Osteocyte (in vitro differentiated cells): ENCODE measurements at places on chromosomes 11 and 22. TPM values are rescaled to one million over a fixed set of nuclear protein-coding genes. Genes with fewer than 3 reads are reported as not detected.
A peak's percentile ranks its signal among the peaks of the same experiment; 100 is the strongest.

DNA sequence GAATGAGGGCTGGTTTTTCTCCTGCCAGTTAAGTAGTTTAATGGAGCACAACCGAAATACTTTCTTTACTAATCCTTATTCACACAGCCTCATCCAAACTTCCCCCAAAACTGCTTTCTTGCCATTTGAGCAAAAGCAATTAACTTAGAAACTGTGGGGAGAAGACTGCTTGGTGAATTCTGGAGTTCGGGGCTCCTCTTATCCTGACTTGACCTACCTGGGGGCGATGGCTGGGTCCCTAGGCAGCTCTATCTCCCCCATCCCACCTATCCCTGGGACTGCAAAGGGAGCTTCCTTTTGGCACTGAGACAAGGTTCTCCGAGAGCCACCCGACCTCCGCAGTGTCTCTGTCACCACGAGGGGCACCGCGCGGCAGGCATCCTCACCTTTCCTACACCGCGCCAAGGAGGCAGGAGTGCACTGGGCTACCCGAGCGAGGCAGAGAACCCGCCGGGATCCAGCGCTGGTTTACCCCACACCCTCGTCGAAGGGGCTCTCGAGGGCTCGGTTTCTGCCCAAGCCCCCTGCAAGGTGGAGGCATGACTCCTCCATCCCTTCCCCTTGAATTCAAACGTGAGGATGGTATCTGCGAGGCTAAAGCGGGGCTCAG is 759 bp downstream of the DESI1 start:
- H3K4me1 ChIP-seq: peaks cover 28% of the 10 kb centered on the region
- peak overlapping the region; percentile 88 for H3K27ac ChIP-seq
- peak overlapping the region; percentile 90 for H3K4me3 ChIP-seq
- no peaks in the 10 kb centered on the region for H3K27me3 ChIP-seq

GRCh38 chr11:121714351-121714750 is 261.6 kb upstream of the SORL1-AS1 start:
- no peak overlapping the region for H3K27ac ChIP-seq
- no peak for DNase-seq
- H3K27me3 ChIP-seq: no peaks in the 10 kb centered on the region
- H3K4me1 ChIP-seq: no peaks in the 10 kb centered on the region

- no peaks in the 10 kb centered on the region for H3K36me3 ChIP-seq
- DNase-seq: no peak
- H3K4me1 ChIP-seq: peaks cover 11% of the 10 kb centered on the region
- H3K4me3 ChIP-seq: no peak overlapping the region
These were observed 15.2 kb downstream of the PIM3 start for GRCh38 chr22:49975543-49976389.

- peaks cover 24% of the 10 kb centered on the region for H3K36me3 ChIP-seq
- H3K27me3 ChIP-seq: no peaks in the 10 kb centered on the region
- no peak for DNase-seq
- H3K4me3 ChIP-seq: no peak overlapping the region
- peak overlapping the region; percentile 36 for H3K27ac ChIP-seq
- H3K4me1 ChIP-seq: peaks cover 27% of the 10 kb centered on the region
These were observed 5.8 kb downstream of the ARL14EP start for GRCh38 chr11:30328681-30329080.

DNA sequence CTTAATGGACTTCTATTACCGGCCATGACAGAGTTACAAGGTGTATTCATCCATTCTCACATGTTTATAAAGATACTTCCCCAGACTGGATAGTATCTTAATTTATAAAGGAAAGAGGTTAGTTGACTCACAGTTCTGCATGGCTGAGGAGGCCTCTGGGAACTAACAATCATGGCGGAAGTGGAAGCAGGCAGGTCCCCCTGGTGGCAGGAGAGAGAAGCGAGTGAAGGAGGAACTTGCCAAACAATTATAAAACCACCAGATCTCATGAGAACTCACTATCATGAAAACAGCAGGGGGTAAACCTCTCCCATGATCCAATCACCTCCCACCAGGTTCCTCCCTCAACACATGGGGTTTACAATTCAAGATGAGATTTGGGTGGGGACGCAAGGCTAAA is 170.0 kb upstream of the PDGFD start:
- H3K27ac ChIP-seq: no peak overlapping the region
- H3K36me3 ChIP-seq: no peaks in the 10 kb centered on the region
- H3K4me3 ChIP-seq: no peak overlapping the region
- no peaks in the 10 kb centered on the region for H3K27me3 ChIP-seq
- DNase-seq: no peak

GRCh38 chr22:24176630-24177029 is 4.7 kb upstream of the SUSD2 start:
- no peak overlapping the region for H3K27ac ChIP-seq
- H3K4me3 ChIP-seq: no peak overlapping the region
- no peaks in the 10 kb centered on the region for H3K27me3 ChIP-seq
- DNase-seq: no peak

DNA sequence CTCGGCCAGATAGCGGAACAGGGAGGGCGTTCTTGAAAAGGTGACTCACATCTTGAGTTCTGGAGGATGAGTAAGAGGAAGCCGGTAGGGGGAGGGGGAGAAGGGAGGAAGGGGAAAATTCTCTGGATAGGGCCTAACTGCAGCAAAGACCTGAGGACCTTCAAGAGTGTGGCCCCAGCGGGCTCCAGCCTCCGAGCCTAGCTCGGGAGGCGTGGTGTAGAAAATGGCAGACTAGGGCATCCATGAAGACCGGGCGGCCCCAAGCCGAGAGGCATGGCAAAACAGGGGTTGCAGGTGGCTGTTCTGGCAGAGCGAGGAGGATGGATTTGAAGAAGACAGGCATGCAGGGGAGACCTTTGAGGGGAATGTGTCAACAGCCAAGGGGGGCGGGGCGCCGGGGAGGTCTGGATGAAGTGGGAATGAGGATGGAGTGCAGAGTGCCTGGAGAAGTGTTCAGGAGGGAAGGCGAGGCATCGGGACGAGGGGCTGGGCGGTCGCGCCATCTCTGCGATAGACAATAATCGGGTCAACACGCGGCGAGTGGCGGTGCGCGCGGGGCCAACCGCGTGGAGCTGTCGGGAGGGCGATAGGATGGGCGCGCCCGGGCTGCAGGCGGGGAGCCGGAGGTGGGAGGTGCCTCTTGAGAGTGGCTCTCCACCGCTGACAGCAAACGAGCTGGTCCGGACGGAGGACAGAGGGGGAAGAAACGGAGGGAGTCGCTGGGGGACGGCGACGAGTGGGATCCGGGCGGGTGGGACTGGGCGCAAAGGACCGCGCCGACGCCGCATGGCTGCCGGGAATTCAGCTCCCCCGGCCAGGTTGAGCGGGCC is 40.0 kb upstream of the CREB3L1 start:
- peak overlapping the region; percentile 75 for H3K4me3 ChIP-seq
- peak overlapping the region; percentile 55 for H3K27ac ChIP-seq

GRCh38 chr11:73612601-73613140 is 14.8 kb upstream of the FAM168A start:
- peaks cover 2% of the 10 kb centered on the region for H3K36me3 ChIP-seq
- H3K4me3 ChIP-seq: no peak overlapping the region
- no peak for DNase-seq
- H3K4me1 ChIP-seq: no peaks in the 10 kb centered on the region

GRCh38 chr11:7353100-7353499 is 101.4 kb downstream of the SYT9 start:
- DNase-seq: no peak
- H3K27me3 ChIP-seq: no peaks in the 10 kb centered on the region
- no peaks in the 10 kb centered on the region for H3K4me1 ChIP-seq
- H3K36me3 ChIP-seq: no peaks in the 10 kb centered on the region
- H3K27ac ChIP-seq: no peak overlapping the region

- no peaks in the 10 kb centered on the region for H3K4me1 ChIP-seq
- H3K27ac ChIP-seq: no peak overlapping the region
- no peak for DNase-seq
- H3K27me3 ChIP-seq: peaks cover 5% of the 10 kb centered on the region
These were observed 87.3 kb downstream of the ARHGAP8 start for GRCh38 chr22:44839721-44840120.

DNA sequence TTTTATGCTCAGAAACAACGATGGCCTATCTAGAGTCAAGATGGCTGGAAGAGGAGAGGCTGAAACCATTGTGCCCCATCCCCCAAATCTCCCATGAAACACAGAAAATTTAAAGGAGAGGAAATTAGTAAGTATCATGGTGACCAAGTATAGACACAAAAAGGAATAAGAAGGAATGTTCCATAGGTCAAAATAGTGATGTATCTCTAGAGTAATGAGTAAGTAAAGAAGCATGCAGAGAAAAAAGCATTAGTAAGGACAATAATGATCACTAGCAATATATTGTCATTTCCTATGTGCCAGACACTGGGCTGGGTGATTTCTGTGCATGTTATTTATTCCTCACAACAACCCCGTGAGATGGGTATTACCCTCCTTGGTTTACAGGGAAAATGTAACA is 2.6 kb upstream of the SLC22A24 start:
- H3K36me3 ChIP-seq: no peaks in the 10 kb centered on the region
- no peaks in the 10 kb centered on the region for H3K4me1 ChIP-seq
- no peak overlapping the region for H3K4me3 ChIP-seq
- no peaks in the 10 kb centered on the region for H3K27me3 ChIP-seq

- H3K36me3 ChIP-seq: no peaks in the 10 kb centered on the region
- peaks cover 39% of the 10 kb centered on the region for H3K4me1 ChIP-seq
- DNase-seq: no peak
- no peak overlapping the region for H3K4me3 ChIP-seq
These were observed 162.1 kb downstream of the MN1 start for GRCh38 chr22:27639248-27640086.

GRCh38 chr22:45413368-45414211 is at the start of the genes RIBC2 and SMC1B:
RIBC2 (plus strand) TSS chr22:45413693; CDS start chr22:45413887, 194 bp downstream.
SMC1B (minus strand) TSS chr22:45413599; CDS start chr22:45413567, 32 bp downstream.
- peaks cover 7% of the 10 kb centered on the region for H3K27me3 ChIP-seq
- H3K27ac ChIP-seq: peak within 1 kb of the TSS; percentile 84
- peak; percentile 91 for DNase-seq
- H3K4me1 ChIP-seq: peaks cover 8% of the 10 kb centered on the region

DNA sequence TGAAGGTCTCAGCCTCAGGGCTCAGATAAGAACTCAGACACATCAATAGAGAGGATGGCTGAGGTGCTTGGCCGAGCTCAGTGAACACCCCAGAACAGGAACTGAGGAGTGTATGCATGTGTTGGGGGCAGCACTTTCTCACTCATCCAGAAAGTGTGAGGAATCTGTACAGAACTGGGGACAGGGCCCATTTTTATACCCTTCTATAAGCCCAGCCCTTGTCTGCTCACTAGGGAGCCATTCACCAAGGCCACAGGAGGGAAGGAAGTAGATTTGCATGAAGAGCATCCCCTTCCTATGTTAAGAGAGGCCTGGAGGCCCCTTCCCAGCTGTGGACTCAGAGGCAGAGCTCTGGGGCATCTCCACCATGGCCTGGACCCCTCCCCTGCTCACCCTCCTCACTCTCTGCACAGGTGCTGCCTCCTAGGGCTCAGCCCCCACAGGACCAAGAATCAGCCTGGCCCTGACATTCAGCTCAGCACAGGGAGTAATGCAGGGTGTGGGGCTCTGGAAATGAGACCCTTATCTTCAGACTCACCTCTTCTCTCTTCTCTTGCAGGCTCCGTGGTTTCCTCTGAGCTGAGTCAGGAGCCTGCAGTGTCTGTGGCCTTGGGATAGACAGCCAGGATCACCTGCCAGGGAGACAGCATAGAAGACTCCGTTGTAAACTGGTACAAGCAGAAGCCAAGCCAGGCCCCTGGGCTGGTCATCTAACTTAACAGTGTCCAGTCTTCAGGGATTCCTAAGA is 39.9 kb upstream of the GGTLC2 start:
- no peaks in the 10 kb centered on the region for H3K4me1 ChIP-seq
- no peak for DNase-seq
- no peak overlapping the region for H3K27ac ChIP-seq
- peaks cover 7% of the 10 kb centered on the region for H3K27me3 ChIP-seq
- no peaks in the 10 kb centered on the region for H3K36me3 ChIP-seq
- no peak overlapping the region for H3K4me3 ChIP-seq

DNA sequence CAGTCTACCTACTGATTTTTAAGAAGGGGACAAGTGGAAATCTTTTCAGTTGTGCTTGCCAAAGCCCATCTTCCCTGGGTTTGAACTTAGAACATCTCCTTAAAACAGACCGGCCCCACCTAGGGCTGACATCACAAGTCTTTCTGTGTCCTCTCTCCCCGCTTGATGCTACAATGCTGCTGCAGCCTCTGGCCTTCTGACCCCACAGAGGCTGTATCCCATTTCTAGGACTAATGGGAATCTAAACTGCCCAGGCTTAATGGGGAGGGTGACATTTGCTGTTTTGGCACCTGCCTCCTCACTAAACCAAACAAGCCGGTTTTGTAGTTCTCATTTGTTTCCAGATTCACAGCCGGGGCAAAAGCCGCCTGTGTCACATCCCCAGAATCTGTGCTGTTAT is 121.3 kb upstream of the CADM1 start:
- H3K36me3 ChIP-seq: no peaks in the 10 kb centered on the region
- DNase-seq: no peak
- H3K27ac ChIP-seq: no peak overlapping the region
- H3K27me3 ChIP-seq: peaks cover 47% of the 10 kb centered on the region

DNA sequence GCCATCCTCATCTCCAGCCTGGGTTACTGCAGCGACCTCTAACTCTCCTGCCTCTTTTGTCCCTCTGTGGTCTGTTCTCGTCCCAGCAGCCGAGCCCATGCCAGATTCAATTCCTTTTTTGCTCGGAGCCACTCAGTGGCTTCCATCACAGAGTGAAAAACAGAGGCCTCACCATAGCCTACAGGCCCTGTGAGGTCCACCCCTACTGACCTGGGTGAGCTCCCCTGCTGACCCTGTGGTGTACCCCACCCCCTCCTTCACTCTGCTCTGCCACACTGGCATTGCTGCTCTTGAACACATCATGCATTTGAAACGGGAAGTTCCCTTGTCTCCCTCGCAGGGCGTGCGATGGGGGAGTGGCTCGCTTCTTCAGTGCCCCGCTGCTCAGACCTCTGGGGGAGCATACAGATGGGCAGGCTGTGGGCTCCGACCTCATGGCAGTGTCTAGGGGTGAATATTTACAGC is 2.1 kb downstream of the AIP start:
- DNase-seq: no peak
- no peak overlapping the region for H3K4me3 ChIP-seq
- peaks cover 7% of the 10 kb centered on the region for H3K36me3 ChIP-seq
- H3K27me3 ChIP-seq: no peaks in the 10 kb centered on the region
- H3K4me1 ChIP-seq: peaks cover 37% of the 10 kb centered on the region
- H3K27ac ChIP-seq: peak overlapping the region; percentile 12

GRCh38 chr22:47724751-47725150 is 962.3 kb downstream of the TBC1D22A start:
- DNase-seq: no peak
- no peaks in the 10 kb centered on the region for H3K4me1 ChIP-seq
- no peaks in the 10 kb centered on the region for H3K36me3 ChIP-seq
- H3K27ac ChIP-seq: no peak overlapping the region
- H3K27me3 ChIP-seq: no peaks in the 10 kb centered on the region
- no peak overlapping the region for H3K4me3 ChIP-seq

- peaks cover 54% of the 10 kb centered on the region for H3K4me1 ChIP-seq
- DNase-seq: peak; percentile 89
- no peak overlapping the region for H3K4me3 ChIP-seq
- peak overlapping the region; percentile 89 for H3K27ac ChIP-seq
- no peaks in the 10 kb centered on the region for H3K27me3 ChIP-seq
These were observed 46.6 kb downstream of the CWC15 start for GRCh38 chr11:94926698-94927237.

GRCh38 chr11:15621565-15621964 is 506.8 kb downstream of the INSC start:
- H3K27me3 ChIP-seq: peaks cover 22% of the 10 kb centered on the region
- H3K4me3 ChIP-seq: no peak overlapping the region
- no peaks in the 10 kb centered on the region for H3K36me3 ChIP-seq
- no peak for DNase-seq

LRP5 gene
- 162 and 179 TPM in 2 replicates for total RNA-seq

OR10A2 gene
- total RNA-seq: not detected in 2 replicates

ISX gene
- total RNA-seq: not detected in 2 replicates

CTSF gene
- total RNA-seq: not detected in 2 replicates

SERGEF gene
- 24.0 and 27.1 TPM in 2 replicates for total RNA-seq

NNMT gene
- 65.4 and 79.5 TPM in 2 replicates for total RNA-seq

OR51B5 gene
- total RNA-seq: not detected in 2 replicates

C11orf21 gene
- total RNA-seq: 0.16 TPM in 1 of 2 replicates, not detected in the other
